Upper lobe of right lung (tissue), 1 donor: ENCODE measurements at places on chromosomes 7 and 10.
A peak's percentile ranks its signal among the peaks of the same experiment; 100 is the strongest.

- H3K36me3 ChIP-seq: no peaks in the 10 kb centered on the region
- H3K4me1 ChIP-seq: peaks cover 31% of the 10 kb centered on the region
- no peaks in the 10 kb centered on the region for H3K27me3 ChIP-seq
- H3K27ac ChIP-seq: no peak overlapping the region
- DNase-seq: no peak
These were observed 126.6 kb downstream of the CUX1 start for GRCh38 chr7:101943889-101944600.

DNA sequence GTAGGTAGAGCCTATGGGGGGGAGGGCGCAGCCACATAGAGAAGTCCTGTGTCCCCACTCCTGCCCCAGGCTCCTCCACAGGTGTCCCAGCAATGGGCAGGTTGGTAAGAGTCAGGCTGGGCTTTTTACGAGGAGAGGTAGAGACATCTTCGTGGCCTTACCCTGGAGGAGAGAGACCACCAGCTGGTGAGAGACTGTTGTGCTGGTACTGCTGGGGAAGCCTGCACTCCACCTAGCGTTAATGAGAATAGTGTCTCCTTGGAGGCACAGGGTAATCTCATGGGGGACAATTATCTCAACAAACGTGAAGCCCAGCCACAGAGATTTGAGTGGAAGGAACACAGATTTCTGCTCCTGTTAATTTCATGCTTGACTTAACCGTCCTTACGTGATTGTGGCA lies 29.5 kb upstream of the RASGEF1A start:
- H3K27ac ChIP-seq: no peak overlapping the region
- H3K4me1 ChIP-seq: peaks cover 5% of the 10 kb centered on the region
- H3K27me3 ChIP-seq: peaks cover 6% of the 10 kb centered on the region
- no peaks in the 10 kb centered on the region for H3K36me3 ChIP-seq
- H3K4me3 ChIP-seq: no peak overlapping the region

- H3K4me1 ChIP-seq: peaks cover 6% of the 10 kb centered on the region
- no peak overlapping the region for H3K27ac ChIP-seq
- H3K36me3 ChIP-seq: no peaks in the 10 kb centered on the region
- H3K27me3 ChIP-seq: no peaks in the 10 kb centered on the region
- DNase-seq: no peak
These were observed 33.5 kb upstream of the AUTS2 start for GRCh38 chr7:69564454-69565417.

GRCh38 chr10:63094881-63095280 lies 38.2 kb upstream of the NRBF2 start:
- H3K36me3 ChIP-seq: no peaks in the 10 kb centered on the region
- no peak for DNase-seq
- H3K4me1 ChIP-seq: no peaks in the 10 kb centered on the region
- H3K4me3 ChIP-seq: no peak overlapping the region
- no peaks in the 10 kb centered on the region for H3K27me3 ChIP-seq

- H3K4me3 ChIP-seq: no peak overlapping the region
- no peak for DNase-seq
- H3K27ac ChIP-seq: no peak overlapping the region
- no peaks in the 10 kb centered on the region for H3K36me3 ChIP-seq
- H3K4me1 ChIP-seq: no peaks in the 10 kb centered on the region
- H3K27me3 ChIP-seq: no peaks in the 10 kb centered on the region
These were observed 58.6 kb upstream of the LAMB4 start for GRCh38 chr7:108188724-108189123.

DNA sequence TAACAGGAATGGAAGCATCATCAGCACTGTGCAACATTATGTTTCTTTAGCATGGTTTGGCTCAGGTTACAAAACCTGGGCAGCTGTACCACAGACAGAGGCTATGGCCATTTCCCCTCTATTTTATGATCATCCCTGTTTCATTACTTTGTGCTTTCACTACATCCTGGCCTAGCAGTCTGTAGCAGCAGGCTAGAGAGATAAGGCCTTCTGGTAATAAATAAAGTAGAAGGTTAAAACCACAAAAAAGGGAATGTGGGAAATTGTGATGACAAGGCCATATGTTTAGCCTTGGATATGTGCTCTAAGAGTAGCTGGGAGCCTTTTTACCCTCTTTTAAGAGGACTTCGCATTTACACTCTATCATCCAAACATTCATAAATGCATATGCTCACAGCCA lies 266.2 kb upstream of the PHF14 start:
- no peak for DNase-seq
- no peak overlapping the region for H3K4me3 ChIP-seq
- H3K27me3 ChIP-seq: no peaks in the 10 kb centered on the region
- no peaks in the 10 kb centered on the region for H3K4me1 ChIP-seq

DNA sequence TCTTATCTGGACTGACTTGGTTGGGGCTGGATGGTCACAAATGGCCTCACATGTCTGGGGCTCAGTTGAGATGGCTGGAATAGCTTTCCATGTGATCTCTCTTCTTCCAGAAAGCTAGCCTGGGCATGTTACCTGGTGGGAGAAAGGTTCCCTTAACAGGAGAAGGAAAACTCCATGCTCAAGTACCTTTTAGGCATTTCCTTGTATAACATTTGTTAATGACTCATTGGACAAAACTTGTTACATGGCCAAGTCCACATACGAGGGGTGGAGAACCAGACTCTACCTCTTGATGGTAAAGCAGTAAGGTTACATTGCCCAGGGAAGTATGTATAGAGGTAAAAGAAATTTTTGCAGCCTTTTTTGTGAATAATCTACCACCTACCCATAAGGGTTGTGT lies 826.4 kb downstream of the LRMDA start:
- no peaks in the 10 kb centered on the region for H3K36me3 ChIP-seq
- no peaks in the 10 kb centered on the region for H3K4me1 ChIP-seq
- DNase-seq: no peak
- no peak overlapping the region for H3K27ac ChIP-seq

- DNase-seq: no peak
- H3K4me1 ChIP-seq: no peaks in the 10 kb centered on the region
- no peak overlapping the region for H3K4me3 ChIP-seq
- H3K27ac ChIP-seq: no peak overlapping the region
- H3K36me3 ChIP-seq: no peaks in the 10 kb centered on the region
These were observed 195.3 kb downstream of the PPP1R9A start for GRCh38 chr7:95102662-95103061.

- H3K27ac ChIP-seq: no peak overlapping the region
- no peak overlapping the region for H3K4me3 ChIP-seq
- no peaks in the 10 kb centered on the region for H3K27me3 ChIP-seq
- no peaks in the 10 kb centered on the region for H3K36me3 ChIP-seq
- DNase-seq: no peak
These were observed 10.7 kb upstream of the FHIP2A start for GRCh38 chr10:114810926-114811325.

DNA sequence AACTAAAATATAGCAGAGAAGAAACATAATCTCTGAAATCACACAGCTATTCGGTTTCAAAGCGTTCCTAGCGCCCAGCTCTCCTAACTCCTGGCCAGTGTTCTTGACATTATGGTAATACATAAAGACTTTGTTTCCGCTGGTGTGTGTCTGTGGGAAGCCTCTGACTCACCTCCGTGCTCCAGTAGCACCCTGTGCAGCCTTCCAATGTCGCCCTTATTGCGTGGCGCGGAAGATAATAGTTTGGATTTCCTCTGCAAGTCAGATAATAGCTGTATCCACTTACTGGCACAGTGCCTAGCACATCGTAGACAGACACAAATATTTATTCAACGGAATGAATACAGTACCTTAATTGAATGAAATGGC lies 570 bp downstream of the BMS1 start:
- H3K4me1 ChIP-seq: peaks cover 7% of the 10 kb centered on the region
- peaks cover 37% of the 10 kb centered on the region for H3K36me3 ChIP-seq
- peak overlapping the region; percentile 93 for H3K27ac ChIP-seq
- H3K27me3 ChIP-seq: no peaks in the 10 kb centered on the region

DNA sequence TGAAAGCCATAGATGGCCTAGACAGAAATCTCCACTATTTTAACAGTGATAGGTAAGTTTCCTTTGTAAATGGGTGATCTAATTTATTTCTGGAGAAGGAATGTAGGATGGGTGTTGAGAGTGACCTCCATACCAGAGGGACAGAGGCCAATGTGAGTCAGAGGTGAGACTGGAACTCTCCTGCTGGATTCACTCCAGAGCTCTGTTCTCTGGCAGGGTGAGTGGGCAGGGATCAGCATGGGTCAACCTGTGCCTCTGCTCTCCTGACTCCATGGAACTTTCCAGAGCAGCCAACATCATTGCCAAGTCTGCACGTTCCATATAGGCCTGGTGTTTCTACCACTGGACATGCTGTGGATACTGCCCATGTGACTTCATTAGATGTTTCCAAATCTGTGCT lies 11.4 kb downstream of the AKR1C3 start:
- H3K4me3 ChIP-seq: no peak overlapping the region
- no peak overlapping the region for H3K27ac ChIP-seq
- no peaks in the 10 kb centered on the region for H3K4me1 ChIP-seq
- H3K27me3 ChIP-seq: no peaks in the 10 kb centered on the region
- DNase-seq: no peak

- H3K27me3 ChIP-seq: no peaks in the 10 kb centered on the region
- H3K4me3 ChIP-seq: no peak overlapping the region
- H3K27ac ChIP-seq: no peak overlapping the region
- no peak for DNase-seq
- H3K36me3 ChIP-seq: peaks cover 17% of the 10 kb centered on the region
These were observed 15.7 kb downstream of the JCAD start for GRCh38 chr10:30043476-30044270.
